ENCODE measurements at places on chromosomes 1 and 21.

- no peak for DNase-seq
Measured at GRCh38 chr1:15212216-15212953, 34.6 kb upstream of the FHAD1 start.

DNA sequence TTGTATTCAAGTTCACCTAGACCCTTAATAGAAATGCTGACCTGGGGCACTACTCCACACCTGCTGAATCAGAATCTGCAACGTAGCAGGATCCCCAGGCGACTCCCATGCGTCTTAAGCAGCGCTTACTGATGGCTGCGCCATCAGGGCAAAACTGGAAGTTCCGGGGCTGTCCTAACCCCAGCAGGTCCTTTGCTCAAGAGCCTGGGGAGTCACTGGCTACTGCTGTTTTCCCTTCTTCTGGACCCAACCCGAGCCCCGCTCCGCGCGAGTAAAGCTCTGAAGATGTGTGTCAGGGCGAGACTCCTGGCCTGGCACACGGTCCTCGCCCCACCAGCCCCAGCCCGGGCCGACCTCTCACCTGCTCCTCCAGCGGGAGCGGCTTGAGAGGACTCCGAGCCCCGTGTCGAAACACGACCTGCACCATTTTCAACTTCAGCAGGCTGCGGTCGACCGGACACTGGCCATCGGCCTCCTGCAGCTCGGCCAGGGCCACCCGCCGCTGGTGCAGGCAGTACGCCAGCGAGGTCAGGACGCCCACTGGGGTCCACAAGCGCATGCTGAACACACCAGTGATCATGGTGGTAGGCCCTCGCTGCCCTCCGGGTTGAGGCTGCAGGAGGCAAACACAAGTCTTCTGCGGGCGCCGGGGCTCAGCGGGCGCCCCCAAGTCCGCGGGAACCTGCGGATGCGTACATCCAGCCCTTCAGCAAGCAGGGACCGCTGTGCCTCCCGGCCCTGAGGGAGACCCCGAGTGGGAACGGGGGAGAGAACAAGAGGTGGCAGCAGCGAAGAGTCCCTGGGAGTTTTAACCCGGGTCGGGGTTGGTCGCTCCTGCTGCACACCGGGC lies 630 bp downstream of the ACP6 start:
- no peak for DNase-seq

- DNase-seq = no peak
Measured at GRCh38 chr1:97864615-97865014, 56.2 kb downstream of the DPYD start.

GRCh38 chr1:181660621-181661020 lies 177.3 kb downstream of the CACNA1E start:
- no peak for DNase-seq

DNA sequence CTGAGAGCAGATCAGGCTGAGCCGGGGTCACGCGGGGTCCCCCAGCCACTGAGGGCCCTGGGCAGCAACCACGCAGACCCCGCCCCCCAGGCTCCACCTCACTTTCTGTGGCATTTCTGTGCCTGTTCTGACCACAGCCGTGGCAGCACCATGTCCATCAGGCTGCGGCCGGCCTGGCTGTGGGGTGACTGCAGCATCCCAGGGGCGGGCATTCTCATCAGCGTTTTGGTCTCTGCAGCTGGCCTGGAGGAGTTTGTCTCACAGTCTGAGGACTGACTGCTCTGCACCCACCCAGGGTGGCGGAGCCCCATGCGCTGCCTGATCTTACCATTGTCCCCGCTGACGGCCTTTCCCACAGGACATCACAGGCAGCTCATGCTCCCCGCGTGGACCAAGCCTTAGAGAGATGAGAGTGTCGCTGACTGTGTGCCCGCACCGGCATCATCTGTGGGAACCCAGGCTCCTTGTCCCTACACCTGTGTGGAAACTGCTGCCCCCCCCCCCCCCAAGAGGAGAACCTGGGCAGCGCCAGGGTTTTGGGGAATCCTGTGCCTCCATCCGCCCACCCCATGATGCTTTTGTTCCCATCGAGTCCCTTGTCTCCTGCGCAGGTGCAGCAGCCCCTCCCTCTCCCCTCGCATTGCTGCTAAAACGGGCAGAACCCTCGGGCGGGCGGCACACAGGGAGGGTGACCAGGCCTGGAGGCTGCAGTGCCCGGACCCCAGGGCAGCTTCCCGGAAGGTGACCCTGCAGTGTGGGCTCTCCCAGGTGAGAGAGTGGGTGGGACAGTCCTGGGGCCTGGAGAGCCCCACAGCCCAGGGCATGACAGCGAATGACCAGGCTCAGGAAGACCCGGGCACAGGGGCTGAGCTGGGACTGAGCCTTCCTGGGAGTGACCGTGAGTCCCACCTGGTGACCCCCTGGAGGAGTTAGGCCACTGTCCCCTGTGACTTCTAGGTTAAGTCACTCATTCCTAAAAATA lies 1.8 kb downstream of the KRTAP10-1 start:
- DNase-seq = no peak

DNA sequence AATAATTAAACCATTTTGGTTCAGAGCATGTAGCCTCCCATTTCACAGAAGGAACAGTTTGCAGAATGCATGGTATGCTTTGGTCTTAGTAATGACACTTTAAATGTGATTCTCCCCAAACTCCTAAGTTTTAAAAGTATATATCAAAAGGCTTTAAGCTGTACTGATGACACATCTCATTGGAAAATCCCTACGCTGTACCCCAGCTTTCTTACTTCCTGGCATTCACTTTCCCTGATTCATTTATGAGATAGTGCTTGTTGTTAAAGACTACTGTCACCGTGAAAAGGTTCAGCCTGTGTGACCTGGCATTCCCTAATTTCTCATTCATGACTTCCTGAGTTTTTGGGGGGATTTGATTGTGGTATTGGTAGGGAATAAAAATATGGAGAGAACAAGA lies 53.4 kb downstream of the MPZL1 start:
- no peak for DNase-seq

DNA sequence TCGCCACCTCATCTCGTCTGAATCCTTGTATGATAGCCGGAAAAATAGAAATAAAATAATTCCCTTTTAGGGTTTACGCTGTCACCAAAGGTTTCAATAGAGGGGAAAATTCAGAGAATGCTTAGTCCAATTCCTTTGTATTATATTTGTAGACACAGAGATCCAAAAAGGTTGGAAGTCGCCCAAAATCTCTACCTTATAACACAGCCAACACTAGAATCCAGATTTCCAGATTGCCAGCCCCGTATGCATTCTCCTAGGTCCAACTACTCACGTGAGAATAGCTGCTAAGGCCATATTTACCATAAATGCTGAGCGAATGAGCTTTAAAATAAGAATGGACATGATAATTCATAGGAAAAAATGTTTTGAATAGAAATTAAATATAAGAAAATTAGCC lies 124.5 kb downstream of the KCNK1 start:
- no peak for DNase-seq

DNA sequence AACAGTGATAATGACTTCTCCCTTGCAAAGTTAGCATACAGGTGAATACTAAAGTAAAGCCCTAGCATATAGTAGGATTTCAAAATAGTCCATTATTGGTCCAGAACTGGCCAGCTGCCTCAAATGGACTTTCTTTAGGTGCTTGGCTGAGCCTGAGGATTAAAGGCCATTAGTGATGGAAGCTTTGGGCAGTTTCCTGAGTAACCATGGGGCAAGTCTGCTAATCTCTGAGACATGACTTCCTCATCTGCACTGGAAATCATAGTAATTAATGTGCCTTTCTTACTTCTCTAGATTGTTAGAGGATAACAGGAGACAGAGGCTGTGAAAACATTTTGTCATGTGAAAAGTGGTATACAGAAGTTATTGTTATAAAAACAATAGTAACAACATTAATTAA lies 156.5 kb upstream of the UBE2U start:
- DNase-seq = no peak

Measured in stimulated activated CD4-positive, alpha-beta T cell treated with anti-CD3 and anti-CD28 coated beads, TNF-alpha, amount 100 ng/mL, for 48 hours (primary cell).